ENCODE measurements at places on chromosomes 2 and 18.

DNA sequence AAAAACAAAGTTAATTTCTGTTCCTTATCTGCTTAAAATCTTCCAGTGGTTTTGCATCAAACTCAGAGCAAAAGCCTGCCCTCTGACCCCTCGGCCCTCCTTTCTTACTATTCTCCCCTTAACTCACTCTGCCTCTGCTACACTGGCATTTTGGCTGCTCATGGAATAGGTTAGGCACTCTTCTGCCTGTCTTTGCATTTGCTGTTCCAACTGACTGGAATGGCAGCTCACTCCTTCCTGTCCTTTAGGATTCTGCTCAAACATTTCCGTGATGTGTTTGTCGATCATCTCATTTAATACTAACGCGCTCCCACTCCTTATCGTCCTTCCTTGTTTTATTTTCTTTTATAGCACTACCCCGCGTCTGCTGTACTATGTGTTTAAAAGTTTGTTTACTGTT is 815 bp downstream of the CEBPZ start:
- no peak for DNase-seq

DNA sequence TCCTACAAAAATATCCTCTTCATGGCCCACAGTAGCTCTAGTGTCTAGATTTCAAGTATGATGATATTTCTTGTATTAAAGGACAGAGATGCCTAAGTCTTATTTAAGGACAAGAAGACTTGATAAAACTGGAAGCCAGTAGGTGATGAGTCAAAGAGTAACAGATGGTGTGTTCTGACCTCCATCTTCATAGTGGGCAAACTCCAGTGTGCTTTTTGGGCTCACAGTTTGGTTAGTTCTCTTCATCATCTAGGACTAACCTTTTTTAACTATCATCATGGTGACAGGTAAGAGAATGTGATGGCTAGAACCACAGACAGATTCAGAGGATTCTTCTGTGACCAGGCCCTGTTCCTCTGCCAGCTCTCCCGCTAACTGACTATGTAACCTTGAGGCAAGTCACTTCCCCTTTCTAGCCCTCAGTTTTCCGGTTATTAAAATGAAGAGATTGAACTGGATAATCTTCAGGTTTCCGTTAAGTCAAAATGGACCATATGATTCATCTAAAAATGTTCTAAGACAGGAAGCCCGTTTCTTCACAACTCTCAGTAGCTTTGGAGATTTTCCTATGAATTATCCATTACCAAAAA is 140.3 kb upstream of the RASGRP3 start:
- no peak for DNase-seq

DNA sequence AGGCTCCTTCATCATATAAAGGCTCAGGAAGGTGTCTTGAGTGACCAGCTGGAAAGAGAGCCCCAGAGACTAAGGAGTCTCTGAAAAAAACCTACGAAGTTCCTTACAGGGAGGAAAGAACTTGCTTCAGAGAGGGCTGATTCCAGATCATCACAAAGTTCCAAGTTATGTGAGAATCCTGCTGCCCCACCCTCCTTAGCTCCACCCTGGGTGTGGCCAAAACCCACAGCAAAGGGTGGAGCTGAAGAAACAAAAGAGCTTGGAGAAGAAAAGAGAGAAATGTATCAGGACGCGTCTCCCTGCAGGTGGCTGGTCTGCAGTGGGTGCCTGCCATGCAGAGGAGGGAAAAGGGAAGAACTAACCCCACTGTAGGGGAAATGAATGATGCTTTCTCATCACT is 32.8 kb upstream of the ZNF396 start:
- DNase-seq: no peak

GRCh38 chr2:117359266-117359914 is 455.1 kb upstream of the DDX18 start:
- no peak for DNase-seq

GRCh38 chr2:212030709-212031108 is 507.9 kb downstream of the ERBB4 start:
- DNase-seq: no peak

GRCh38 chr18:44851856-44852621 is 171.4 kb downstream of the SETBP1 start:
- DNase-seq: no peak

DNA sequence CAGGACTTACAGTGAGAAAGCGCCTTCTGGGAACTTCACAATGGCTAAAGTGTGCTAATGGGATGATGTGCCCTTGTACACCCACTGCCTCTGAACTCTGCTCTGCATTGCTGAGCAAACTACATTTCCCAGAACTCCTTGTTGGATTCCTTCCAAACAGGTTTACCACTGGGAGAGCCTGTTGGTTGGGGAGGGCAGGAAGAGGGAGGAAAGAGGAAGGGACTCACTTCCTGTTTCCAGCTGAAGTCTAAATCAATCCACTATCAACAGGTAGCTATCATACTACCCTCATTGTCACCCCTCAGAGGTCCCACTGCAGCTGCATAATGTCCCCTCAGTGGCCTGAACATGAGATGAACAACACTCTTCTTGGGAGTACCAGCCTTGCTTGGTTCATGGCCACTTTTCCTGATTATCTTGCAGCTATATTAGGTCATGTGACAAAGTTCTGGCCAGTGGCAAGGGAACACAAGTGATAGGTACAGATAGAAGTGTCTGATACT is 109.7 kb downstream of the MSH2 start:
- no peak for DNase-seq

DNA sequence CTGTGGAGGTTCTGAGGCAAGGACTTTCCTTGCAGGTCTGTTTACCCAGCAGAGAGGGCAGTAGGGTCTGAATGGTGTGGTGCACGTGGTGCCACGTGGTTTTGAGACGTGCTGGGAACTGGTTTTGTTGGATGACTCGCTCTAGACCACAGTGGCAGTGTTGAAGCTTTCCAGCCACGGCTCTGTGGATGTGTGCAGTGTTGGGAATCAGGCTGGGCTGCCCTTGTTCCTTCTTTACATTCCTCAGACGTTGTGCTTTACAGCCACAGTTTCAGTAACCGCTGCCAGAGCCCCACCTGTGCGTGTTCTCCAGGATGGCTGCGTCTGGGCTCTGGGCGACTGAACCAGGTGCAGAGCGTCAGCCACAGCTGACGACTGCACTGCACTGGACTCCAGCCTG is 8.2 kb downstream of the CTDP1 start:
- no peak for DNase-seq

DNA sequence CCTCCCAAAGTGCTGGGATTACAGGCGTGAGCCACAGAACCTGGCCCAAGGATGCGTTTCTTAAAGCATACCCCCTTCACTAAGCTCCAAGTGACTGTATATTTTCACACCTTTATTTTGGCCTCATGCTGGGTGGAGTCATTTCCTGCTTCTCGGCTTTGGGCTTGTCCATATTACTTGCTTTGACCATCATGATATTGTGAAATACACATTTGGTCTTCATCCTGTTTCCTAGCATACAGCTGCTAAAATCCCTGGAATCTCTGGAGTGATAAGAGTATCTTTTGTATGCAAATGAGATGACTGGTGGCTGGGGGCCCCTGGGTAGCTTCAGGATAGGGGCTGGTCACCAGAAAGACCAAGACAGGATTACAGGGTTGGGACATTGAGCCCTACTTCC is 17.6 kb upstream of the COLEC12 start:
- no peak for DNase-seq

- no peak for DNase-seq
Observed at GRCh38 chr2:27960237-27960912, 69.8 kb downstream of the BABAM2 start.

GRCh38 chr2:233598952-233599351 is 18.5 kb upstream of the UGT1A8 start:
- DNase-seq: no peak

DNA sequence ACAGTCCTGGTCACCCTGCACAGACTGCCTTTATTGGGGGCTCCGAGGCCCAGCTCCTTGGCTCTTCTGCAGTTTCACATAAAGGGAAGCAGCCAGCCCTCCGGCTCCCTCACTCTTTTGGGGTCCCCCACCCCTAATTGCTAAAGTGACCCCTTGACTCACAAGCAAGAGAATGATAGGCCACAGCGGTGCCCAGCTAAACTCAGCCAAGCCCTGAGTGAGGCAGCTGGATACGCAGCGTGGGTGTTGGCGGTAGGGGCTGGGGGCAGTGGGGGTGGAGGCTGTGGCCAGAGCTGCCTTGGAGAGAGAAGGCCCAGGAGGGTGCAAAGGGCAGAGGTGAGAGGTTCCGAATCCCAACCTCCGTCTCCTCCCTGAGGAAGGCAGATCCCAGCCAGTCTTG is 25.5 kb upstream of the ALPP start:
- no peak for DNase-seq

- DNase-seq: no peak
Observed at GRCh38 chr2:106521016-106521415, 33.9 kb downstream of the CD8B2 start.

DNA sequence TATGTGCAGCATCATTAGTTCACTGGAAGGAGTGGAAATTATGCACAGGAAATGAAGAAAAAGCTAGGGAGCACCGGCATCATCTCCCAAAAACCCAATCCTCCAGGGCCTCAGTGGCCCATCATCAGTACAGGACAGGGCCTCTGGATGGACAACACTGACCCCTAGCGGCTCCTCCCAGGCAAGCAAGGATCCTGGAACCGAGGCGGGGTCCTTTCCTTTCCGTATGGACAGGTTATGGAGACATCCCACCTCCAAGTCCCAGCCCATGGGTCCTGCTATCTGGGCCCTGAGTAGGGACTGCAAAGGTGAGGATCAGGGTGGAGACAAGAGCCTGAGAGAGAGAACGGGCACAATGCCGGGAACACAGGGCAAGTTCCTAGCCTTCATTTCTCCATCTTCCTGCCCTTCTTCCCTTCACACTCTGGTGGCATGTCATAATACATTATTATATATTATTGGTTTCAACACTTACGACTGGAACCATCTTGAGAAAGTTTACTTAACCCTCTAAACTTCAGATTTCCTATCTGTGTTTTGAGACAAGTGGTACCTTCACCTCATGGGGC is 68.2 kb downstream of the ZNF516 start:
- DNase-seq: no peak

- no peak for DNase-seq
Observed at GRCh38 chr18:50656841-50657470, 97.1 kb downstream of the MAPK4 start.

DNA sequence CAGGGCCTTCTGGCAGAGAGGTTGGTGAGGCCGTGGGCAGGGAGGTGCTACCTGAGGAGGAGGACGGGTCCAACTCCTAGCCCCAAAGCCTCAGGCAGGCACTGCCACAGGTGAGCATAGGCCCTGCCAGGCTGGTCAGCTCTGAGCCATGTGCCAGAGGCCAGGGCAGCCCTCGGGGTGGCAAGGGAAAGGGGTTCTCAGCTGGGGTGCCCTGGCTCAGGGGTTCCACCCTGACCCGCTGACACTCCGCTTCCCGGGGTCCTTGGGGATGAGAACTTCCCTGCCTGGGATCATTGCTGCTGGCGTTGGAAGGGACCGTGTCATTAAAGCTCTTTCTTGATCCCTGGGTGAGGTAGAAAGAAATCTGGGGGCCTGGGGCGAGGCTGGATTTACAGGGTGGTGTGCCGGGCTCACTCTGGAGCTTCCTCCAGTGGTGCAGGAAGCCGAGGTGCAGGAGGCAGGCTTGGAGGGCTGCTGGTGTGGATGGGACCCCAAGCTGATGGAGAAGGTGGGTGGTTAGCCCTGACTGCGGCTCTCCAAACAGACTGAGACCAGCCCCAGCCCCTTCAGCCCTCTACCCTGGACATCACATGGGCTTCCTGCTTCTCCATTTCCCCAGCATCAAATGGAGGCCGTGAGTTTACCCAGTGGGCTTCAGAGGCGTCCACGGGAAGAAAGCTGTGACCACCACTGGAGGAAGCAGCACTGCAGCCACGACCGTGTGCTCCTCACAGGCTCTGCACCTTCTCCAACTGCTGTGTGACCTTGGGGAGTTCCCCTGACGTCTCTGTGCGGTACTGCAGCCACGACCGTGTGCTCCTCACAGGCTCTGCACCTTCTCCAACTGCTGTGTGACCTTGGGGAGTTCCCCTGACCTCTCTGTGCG is 295.2 kb downstream of the NDUFA10 start:
- no peak for DNase-seq

DNA sequence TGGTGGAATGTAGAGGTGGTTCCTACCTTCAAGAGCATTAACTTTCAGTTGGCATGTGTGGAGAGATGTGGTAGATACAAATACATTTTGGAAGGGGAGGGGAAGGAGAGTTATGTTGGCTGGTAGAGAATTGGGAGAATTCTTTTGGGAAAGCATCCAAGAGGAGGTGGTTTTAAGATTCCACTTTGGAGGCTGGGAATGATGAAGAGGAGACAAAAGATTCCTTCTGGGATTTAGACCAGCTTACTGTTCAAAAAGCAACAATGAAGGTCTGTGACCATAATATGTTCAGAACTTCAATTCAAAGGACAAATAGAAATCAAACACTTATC is 120.8 kb upstream of the FOSL2 start:
- DNase-seq: no peak

DNA sequence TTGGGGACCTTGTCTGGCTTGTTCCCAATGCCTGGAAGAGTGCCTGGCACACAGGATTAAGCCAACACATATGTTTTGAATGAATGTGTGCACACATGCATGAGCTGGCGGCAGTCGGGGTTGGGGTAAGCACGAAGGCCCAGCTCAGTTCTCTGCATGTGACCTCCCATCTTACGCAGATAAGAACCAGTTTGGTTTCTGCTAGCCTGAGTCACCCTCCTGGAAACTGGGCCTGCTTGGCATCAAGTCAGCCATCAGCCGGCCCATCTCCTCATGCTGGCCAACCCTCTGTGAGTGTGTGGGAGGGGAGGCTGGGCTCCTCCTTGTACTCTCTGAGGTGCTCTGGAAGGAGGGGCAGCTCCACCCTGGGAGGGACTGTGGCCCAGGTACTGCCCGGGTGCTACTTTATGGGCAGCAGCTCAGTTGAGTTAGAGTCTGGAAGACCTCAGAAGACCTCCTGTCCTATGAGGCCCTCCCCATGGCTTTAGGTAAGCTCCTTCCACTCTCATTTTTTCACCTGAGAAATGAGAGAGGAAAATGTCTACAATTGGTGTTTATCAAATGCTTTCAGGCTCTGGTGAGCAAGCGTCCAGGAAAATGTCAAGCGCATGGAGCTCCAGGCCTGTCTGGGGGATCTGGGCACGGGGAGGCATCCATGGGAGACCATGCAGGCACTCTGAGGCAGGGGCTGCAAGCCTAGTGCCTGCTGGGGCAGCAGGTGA is 9.7 kb upstream of the IL1RN start:
- DNase-seq: no peak

DNA sequence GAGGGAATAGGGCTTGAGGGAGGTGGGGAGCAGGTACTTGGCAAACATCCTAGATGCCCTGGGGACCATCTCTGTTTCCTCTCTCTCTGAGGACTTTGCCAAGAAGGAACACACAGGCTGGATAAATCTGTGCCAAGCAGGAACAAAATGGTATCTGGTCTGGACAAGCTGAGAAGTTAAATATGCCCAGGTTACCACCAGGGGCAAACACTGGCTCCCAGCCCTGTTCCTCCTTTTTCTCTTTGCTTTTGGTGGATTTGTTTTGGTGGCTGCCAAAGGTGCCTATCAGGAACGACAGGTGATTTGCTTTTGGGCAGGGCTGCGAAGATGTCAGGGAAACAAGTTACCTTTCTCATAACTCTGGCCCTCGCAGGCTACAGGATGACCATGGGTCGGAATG is 227.5 kb upstream of the SMAD2 start:
- no peak for DNase-seq

- DNase-seq: no peak
Observed at GRCh38 chr2:217836901-217837491, 165.8 kb downstream of the TNS1 start.

- no peak for DNase-seq
Observed at GRCh38 chr2:22683914-22684313, 701.1 kb upstream of the KLHL29 start.

- DNase-seq: no peak
Observed at GRCh38 chr2:59959944-59960343, 593.5 kb downstream of the BCL11A start.

- DNase-seq: no peak
Observed at GRCh38 chr2:37827911-37828511, 97.1 kb upstream of the RMDN2 start.

- DNase-seq: no peak
Observed at GRCh38 chr2:144625226-144625625, 105.3 kb upstream of the ZEB2 start.
